ENCODE measurements at places on chromosomes 6 and 20. TPM values are rescaled to one million over a fixed set of nuclear protein-coding genes. Genes with fewer than 3 reads are reported as not detected.
A peak's percentile ranks its signal among the peaks of the same experiment; 100 is the strongest.

- no peak for DNase-seq
These were observed 405.7 kb upstream of the CITED2 start for GRCh38 chr6:139779988-139780774.

DNA sequence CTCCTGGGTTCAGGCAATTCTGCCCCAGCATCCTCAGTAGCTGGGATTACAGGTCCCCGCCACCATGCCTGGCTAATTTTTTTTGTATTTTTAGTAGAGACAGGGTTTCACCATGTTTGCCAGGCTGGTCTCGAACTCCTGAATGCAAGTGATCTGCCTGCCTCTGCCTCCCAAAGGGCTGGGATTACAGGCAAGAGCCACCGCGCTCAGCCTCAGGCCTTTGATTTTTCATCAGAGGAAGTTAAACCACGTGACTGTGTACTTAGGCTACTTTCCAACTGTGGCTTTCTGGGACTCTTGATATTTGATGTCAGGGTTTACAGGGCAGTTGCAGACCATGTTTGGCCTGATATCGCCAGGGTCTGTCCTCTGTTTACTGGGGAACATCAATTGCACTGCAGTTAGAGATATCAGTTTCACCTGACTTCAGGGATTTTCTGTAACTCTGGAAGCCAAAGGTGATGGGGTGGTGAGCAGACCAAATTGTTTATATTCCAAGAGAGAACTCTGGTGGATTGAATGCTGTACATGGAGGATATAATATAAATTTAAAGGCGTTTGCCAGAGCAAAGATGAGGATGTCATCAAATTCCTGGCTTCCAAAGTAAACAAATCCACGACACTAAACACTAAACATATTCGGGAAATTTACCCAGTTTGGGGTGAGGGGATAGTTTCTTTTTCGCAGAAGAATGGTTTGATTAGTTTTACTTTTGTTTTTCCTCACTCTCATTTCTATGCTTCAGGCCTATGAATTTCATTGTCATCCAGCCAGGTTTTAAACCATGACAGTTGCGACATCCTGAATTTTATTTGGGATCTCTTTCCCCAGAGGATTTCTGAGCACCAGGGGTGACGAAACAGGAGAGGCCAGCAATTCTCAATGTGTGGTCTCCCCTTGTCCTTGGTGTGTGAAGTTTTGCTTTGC is 4.2 kb downstream of the PSMF1 start:
- DNase-seq = peak; percentile 55

PNPLA1 gene
- total RNA-seq = 0.41 TPM

- DNase-seq = no peak
These were observed 192.0 kb downstream of the RNF144B start for GRCh38 chr6:18579166-18579565.

GRCh38 chr6:36290668-36291620 is 21.1 kb downstream of the PNPLA1 start:
- no peak for DNase-seq

GRCh38 chr6:36797653-36798052 is 41.6 kb downstream of the CPNE5 start:
- DNase-seq = no peak

Data from heart left ventricle (tissue), 16 donors.